ENCODE measurements at places on chromosomes 2 and 18. TPM values are rescaled to one million over a fixed set of nuclear protein-coding genes. Genes with fewer than 3 reads are reported as not detected.
A peak's percentile ranks its signal among the peaks of the same experiment; 100 is the strongest.

The MAP2 gene
- 1.6 TPM for total RNA-seq

GRCh38 chr18:38751211-38751610 is 1185.6 kb upstream of the CELF4 start:
- no peak for DNase-seq

GRCh38 chr18:45384962-45385315 is 230.3 kb upstream of the SLC14A2 start:
- no peak for DNase-seq

DNA sequence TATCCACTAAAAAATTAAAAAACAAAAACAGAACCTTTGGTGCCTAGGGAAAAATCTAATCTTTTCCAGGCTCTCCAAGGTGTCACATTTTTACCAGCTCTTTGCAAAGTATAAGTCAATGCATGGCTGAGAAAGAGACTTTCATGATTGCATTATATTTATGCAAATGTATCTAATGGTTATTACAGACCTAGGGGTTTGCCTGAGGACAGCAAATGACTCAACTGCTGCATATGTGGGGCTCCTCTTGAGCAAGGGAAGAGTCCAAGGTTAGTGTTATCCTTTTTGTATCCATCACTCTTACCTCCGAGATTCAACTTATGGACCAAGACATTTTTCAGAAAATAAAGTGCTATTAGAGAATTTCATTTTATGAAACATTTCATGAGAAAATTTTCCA is 33.9 kb upstream of the RMP24 start:
- DNase-seq = no peak

DNA sequence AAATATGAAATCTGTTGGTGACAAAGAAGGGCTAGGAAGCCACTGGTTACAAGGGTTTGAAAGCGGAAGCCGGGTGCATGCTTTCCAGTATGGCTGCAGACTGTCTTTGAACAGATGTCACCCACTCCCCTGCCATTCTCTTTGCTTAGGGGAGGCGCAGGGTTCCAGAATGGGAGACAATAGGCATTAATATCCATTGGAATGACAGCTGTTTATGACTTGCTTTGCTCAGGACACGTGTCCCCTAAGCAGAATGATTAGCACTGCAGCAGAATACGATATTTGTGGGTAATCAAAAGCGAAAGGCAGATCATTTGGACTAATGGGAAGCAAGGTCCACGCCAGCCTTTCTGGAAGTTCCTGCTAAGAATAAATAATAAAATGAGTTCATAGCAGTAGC is 25.8 kb upstream of the NRP2 start:
- no peak for DNase-seq

- no peak for DNase-seq
Observed at GRCh38 chr2:241649404-241649803, 11.9 kb downstream of the ATG4B start.

DNA sequence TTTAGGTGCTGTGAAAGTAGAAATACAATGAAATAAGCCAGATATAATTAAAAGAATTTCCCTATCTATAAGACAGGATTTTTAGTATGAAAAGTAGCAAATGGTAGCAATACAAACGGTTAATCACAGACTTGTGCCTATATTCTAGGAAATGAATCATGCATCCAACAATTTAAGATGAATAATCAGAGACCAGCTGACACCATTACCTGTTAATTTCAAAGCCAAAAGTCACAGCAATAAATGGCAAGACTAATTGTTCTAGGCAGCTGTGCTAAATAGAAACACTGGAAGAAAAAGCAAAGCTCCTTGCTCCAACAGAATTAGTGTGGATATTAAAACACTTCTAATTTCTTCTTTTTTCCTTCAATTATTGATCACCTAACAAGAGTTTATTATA is 35.1 kb upstream of the MPP4 start:
- DNase-seq = no peak

DNA sequence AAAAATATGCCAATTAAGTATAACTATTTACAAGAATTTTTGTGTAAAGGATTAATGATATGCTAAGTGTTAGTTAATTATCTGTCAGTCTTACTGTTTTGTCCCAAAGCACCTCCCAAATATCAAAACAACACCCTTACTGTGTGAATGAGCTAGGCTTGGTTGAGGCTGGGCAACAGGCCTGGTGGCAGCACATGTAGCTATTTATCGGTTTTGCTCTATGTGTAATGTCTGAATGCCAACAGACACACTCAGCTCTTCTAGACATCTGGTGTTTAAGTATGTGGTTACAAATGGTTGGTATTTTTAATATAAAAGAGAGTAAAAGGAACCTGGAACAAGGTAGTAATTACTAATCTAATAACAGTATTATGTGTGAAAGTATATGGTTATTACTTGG is 175.3 kb downstream of the RAB3GAP1 start:
- DNase-seq = no peak

The MAL gene
- 0.80 TPM for total RNA-seq

- no peak for DNase-seq
Observed at GRCh38 chr2:228118940-228119339, 62.5 kb downstream of the SPHKAP start.

The CNTNAP5 gene
- total RNA-seq = 0.04 TPM

The LCT gene
- total RNA-seq = not detected

The EMILIN2 gene
- total RNA-seq = 20.6 TPM

DNA sequence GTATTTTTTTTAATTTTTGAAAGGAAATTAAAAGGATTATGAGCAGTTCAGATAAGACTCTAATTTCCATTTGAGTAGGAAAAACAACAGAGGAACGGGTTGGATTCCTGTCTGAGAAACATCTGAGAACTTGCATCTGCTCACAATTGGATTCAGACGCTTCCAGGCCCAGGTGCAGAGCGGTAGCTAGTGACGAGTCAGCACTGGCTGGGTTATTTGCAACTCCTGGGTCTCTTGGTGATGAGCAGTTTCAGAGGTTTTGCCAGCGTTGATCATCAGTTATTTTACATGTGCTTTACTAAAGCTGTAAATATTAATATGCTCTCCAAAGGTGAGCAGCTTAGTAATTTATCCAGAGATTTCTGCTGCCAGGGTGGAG is 39.1 kb upstream of the B3GNT7 start:
- peak; percentile 61 for DNase-seq

DNA sequence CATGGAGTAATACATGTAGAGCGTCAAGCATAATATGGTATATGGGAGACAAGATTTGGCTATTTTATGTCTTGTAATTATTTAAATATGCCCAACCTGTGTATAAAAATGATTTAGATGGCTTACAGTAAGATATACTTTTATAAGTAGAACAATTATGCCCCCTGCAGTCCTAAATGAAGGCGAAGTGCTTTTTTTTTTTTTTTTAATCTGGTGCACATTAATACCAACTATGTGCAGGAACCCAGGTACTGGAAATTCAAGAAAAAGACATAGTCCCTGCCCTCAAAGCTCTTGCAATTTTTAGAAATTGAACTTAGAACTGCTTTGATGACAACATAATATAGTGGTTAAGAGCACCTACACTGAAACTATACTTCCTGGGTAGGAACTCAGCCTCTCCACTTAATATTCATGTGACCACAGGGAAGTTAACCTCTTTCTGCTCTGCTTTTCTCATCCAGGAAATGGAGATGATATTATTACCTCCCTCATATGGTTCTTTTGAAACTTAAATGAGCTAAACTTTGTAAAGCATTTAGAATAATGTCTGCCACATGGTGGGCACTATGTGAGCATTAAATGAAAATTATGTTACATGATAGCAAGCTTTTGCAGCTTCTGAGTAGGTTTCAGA is 38.1 kb downstream of the AFTPH start:
- no peak for DNase-seq

DNA sequence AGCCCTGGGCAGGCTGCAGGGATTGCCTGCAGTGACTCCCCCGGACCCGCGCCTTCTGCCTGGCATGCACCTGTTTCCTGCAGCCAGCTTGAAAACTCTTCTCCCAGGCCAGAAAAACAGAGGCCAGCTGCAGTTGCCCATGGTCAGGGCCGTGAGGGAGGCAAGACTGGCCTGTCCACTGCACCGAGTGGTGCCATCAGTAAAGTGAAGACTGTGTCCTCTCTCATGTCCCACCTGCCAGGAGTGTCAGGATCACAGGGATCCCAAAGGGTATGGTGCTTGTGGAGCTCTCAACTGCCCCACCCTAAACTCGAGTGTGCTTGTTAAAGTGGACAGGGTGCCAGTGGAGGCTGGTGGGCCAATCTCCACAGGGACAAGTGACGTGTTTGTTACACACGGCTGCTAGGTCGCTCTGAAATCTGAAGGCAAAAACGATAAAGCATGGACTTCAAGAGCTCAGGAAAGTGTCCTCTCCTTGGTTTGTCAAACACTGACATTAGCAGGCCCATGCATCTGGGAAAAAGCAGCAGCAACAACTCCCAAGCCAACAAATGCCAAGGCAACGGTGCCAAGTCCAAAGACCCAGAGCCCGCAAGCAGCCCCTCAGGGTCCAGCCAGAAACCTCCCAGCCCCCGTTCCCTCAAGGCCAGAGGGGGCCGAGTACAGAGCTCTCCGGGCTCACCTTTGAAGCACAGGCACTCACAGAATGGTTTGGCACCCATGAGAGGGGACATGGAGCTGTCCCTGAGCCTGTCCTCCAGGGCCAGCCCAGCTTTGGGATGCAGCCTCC is 213.2 kb downstream of the HDAC4 start:
- DNase-seq = no peak

GRCh38 chr2:234793212-234793785 is 158.5 kb upstream of the SH3BP4 start:
- DNase-seq = peak; percentile 54

- DNase-seq = no peak
Observed at GRCh38 chr2:168469281-168469988, 13.4 kb downstream of the CERS6 start.

DNA sequence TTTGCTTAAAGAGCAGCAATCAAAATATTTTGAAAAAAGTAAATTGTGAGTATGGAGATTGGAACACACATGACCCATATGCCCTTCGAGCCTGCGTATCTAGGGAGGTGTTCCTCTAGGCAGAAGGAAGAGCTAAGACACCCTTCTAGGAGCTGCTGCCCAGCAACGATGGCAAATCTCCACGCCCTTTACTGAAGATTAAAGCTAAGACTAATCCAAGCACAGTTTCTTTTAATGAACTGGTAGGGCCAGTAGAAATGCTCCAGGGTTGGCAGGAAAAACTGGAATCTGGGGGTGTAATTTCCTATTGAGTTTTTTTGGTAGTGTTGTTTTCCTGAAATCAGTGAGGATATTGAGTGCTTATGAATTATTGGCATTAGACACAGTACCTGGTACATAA is 712 bp upstream of the SERPINB13 start:
- DNase-seq = no peak

DNA sequence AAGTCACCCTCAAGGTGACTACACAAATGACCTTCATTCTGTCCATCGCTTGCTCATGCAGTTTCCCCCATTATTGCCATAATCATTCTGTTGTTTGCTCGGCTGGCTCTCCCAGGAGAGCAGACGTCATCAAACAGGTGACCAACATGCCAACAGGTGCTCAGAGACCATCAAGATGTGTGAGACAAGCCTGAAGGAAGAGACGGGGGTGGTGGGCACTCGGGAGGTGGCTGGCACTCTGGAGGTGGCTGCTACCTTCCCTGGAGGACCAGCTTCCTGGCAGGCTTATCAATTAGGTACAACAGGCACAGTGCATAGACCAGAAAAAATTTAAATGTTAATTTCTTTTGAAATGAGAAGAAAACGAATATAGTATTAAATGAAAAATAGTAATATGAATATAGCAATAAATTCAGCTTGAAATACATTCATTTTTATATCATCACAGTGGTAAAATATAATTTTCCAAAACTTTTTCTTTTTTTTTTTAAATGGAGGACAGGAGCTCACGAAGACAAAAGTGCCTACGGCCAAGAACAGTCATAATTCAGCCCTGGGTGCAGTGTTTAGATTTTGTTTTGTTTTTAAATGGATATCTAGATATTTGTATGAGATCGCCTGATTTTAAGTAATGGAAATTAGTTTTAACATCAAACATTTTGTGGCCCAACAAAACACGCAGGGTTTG is 16.9 kb upstream of the HAAO start:
- DNase-seq = peak; percentile 22

DNA sequence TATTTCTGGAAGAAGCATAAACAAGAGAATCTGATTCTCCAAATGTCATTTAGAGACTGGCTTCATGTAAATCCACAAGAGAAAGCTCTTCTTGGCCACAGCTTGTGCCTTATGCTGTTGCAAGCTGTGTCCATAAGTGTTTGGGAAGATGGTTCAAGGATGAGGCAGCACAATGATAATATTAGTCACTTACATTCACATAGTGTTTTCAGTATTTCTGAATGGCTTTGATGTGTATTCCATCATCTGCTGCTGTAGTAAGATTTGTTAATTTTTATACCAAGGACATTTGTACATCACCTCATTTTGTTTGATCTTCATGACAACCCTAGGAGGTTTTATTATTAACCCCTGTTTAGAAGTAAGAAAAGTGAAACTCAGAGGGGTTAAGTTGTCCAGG is 29.9 kb downstream of the CREG2 start:
- DNase-seq = no peak

All from H7 (cell line).